ENCODE measurements at places on chromosomes 6 and 20. TPM values are rescaled to one million over a fixed set of nuclear protein-coding genes. Genes with fewer than 3 reads are reported as not detected.

Gene UBD
- 1.2 TPM for polyA plus RNA-seq

DNA sequence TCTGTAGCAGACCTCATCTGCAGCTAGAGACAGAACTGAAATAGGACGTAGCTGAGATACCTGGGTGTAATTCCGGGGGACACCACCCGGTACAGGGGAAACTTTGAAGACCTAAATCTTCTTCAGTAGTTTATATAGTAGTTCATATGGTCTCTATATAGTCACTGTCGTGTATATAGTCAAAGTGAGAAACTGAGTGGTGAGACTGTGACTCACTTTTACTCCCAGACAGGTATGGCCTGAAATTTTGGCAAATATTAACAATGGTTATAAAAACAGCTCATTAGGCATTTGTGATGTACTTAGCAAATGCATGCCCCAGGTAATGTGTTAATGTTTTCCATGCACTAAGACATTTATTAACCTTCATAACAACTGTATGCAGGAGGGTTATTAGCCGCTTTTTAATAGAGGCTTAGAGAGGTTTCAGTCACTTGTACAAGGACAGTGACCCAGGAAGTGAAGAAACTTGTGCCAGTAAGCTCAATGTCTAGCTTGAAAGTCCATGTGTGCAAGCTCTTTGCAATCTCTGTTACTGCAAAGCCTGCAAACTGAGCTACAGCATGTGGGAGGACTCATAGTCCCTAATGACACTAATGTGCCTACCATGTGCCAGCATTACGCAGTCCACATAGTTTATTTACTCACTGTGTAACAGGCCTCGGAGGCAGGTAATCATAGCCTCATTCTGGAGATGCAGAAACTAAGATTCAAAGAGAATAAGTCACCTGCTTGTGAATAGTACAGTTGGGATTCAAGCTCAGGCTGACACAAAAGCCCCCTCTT lies 165.4 kb upstream of the CHD6 start:
- DNase-seq: no peak

- DNase-seq: no peak
These were observed 511 bp upstream of the SLC35B2 start for GRCh38 chr6:44257753-44258324.

DNA sequence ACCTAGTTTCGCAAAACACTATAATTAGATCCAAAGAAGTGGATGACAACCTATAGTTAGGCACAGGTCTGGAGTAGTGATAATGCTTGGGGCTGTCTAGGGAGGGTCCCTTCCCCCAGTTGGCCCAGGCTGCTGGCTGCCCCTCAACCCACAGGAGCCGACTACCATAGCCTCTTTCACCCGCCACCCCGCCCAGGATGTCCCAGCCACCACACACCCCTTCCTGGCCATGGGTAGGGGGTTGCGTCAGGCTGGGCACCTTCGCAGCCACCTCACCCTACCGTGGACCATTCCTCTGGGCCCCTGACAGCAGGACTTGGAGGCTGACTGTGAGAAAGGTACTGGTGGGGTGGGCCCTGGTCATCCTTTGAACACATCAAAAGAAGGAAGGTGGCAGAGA lies 8.5 kb downstream of the TFEB start:
- no peak for DNase-seq

- DNase-seq: no peak
These were observed 402.8 kb upstream of the JAG1 start for GRCh38 chr20:11076434-11077105.

GRCh38 chr6:4693173-4693970 lies 82.8 kb upstream of the CDYL start:
- no peak for DNase-seq

DNA sequence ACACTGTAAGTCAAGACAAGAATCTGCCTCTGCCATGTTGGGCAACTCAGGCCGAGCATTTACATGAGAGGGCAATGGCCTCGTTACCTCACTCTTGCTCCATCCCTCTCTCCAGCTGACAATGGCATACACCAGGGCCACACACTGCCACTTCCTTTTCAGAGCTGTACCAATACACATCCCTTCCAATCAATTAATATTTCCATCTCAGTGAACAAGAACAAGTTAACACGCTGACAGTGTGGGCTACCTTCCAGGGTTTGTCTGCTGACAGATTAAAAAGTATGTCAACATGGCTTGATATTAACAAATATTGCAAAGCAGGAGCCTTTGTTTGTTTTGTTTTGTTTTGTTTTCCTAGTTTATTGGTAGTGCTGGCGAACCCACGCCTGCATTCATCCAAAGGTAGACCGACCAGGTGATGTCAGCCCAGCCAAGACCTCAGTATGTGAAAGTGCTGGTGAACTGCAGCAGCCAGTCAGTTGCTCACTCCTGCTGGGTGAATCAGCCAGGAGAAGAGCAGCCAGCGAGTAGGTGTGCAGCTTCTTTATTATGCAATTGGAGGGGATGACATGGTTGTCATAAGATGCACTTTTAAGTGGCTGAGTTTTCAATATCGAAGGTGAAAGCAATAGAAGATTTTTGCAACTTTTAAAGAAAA lies 487.3 kb upstream of the JARID2 start:
- DNase-seq: peak; percentile 55

DNA sequence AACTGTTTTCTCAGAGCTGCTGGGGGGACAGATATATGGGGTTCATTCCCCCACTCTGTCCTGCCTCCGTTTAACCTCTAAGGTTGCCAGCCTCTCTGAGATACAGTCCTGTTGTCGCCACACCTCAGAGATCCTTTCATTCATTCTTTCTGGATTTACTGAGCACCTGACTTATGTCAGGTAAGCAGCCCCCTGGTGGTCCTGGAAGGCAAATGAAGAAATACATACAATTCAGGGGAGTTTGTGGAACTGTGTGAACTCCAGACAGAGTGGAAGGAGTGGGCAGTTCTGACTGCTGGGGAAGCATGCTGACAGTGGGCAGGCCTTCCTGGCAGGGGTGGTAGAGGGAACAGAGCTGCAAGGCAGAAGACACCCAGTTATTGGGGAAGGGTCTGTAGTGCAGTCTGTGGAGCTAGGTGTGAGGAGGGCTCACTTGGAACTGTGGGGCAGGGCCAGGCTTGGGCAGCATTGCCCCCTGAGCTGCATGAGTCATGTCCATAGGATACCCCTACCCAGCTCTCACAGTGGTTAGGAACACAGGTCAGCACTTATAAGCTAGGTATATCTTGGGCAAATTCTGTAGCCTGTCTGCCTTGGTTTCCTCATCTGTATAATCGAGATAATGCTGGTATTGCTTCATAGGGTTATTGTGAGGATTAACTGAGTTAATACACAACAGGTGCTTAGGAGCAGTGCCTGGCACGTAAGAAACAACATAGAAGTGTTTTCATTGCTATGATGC lies 12.8 kb upstream of the SGK2 start:
- DNase-seq: no peak

Gene MYCT1
- polyA plus RNA-seq: not detected

DNA sequence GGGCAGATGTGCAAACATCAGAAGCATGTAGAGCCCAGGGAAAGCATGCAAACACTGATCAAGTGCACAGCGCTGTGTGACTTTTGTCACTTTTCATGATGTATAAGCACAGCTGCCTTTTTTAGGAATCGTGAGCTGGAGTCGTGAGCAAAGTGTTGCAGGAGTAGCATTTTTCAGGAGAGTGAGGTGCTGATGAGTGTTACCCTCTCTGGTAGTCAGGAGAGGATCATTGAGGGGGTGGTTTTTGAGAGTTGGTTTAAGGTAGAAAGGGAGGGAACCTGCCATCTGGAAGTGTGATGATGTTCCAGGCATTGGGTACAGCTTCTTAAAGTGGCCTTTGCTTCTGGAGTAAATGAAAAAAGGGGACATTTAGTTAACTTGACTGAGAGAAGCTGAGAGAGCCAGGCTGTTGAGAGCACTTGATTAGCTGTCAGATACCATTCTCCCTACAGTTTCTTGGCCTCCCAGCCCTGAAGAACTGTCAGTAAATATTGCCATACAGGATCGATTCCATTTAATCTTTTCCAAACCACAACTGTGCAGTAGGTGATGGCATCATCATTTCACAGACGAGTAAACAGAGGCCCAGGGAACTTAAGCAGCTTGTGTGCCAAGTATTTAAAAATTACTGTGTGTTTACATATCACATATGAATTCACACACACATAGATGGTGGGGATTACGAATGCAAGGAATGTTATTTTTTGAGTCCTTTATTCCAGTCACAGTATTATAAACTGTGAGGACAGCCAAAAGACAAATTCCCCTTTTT lies 28.9 kb downstream of the TPD52L1 start:
- no peak for DNase-seq

- no peak for DNase-seq
These were observed 163.3 kb downstream of the TAF4 start for GRCh38 chr20:61902221-61902869.

- DNase-seq: no peak
These were observed 2.4 kb upstream of the MICB start for GRCh38 chr6:31495580-31495979.

Gene ADGRF4
- polyA plus RNA-seq: 5.8 TPM

DNA sequence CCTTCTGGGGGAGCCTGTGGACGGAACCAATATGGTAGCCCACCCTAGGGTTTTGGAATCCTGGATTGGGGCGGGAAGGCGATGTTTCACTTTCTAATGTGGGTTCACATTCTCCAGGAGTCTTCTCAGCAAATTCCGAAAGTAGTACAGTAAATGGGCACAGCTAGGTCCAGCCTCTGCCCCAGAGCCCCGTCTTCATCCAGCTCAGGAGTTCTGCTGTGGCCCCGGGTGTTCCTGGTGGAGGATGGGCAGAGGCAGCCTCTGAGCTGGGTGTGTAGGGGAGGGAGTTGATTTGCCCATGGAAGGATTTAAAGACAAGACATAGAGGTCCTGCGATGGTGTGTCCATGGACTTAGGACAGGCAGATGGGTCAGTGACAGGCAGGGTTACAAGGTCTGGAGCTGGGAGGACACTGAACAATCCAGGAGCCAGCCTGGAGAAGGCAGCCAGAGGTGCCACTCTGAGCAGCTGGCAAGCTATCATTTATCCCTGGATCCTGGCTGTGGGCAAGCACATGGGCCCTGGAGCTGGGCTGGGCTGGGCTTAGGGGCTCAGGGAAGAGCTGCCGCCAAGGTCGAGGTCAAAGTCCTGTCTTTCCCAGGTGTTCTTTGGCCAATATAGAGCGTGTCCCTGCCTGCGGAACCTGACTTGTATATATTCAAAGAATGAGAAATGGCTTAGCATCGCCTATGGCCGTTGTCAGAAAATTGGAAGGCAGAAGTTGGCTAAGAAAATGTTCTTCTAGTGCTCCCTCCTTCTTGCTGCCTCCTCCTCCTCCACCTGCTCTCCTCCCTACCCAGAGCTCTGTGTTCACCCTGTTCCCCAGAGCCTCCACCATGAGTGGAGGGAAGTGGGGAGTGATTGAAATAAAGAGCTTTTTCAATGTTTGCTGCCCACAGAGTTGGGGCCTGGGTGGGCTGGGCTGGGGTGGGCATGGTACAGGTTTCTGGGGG lies 6.7 kb downstream of the CLPSL1 start:
- no peak for DNase-seq

Gene UBE2C
- polyA plus RNA-seq: 212 TPM

GRCh38 chr20:1555952-1556351 lies 1.6 kb downstream of the SIRPD start:
- no peak for DNase-seq

Gene DEFB132
- not detected for polyA plus RNA-seq

DNA sequence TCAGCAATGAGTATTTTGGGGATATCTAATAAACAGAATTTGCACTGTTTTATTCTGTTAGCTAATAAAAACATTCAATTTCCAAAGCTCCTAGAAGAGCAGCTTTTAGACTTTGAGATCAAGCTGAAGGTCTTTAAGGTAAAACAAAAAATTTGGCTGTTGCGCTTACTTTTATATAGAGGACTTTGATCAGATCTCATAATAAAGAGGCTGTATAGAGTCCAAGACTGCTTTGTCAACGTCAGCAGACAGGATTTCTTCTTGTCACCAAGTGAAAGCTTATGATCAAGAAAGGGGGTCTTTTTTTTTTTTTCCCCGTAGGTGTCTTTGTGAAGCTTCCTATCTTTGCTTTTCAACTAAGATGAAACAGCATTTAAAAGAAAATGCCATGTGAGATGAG lies 556.5 kb upstream of the SLC35B3 start:
- no peak for DNase-seq

DNA sequence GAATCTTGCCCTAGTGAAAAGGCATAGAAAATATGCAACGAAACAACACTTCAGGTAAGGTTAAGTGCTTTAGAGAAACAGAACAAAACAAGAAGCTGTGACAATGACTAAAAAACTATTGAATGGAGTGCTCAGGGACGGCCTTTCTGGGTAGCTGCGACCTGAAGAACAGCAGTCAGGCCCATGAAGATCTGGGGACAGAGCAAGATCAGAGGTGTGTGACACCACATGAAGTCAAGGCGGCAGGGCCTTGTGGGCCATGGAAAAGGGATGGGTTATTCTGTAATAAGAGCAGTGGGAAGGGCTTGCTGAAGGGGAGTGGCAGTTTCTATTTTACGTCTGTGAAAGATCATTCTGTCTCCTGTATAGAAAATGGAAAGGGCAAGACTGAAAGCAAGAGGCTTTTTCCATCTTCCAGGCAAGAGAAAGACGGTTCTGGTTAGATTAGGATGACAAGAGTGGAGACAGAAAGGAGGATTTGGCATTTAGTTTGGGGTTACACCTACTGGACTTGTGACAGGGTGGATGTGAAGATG lies 5.1 kb downstream of the UBE2V1 start:
- no peak for DNase-seq

Gene THEMIS
- polyA plus RNA-seq: not detected

Gene TOX2
- 7.2 TPM for polyA plus RNA-seq

DNA sequence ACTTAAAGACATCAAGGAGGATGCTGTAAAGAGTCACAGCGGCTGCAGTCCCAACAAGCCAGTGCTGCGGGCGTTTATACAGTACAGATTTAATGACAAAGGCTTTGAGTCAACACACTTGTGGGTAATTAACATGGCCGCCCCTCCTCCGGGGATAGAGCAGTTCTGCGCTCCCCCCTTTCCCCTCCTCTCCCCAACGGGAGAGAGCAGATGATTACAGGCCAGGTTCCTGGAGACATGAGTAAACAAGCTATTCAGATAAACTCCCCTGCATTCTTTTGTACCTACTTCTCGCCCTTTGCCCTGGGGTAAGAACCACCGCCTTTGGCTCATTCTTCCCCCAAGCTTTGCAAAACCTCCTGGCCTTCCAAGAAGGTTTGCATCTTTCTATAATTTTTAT lies 23.6 kb upstream of the FABP7 start:
- DNase-seq: no peak

- no peak for DNase-seq
These were observed 27.6 kb upstream of the IPCEF1 start for GRCh38 chr6:154384191-154384590.

DNA sequence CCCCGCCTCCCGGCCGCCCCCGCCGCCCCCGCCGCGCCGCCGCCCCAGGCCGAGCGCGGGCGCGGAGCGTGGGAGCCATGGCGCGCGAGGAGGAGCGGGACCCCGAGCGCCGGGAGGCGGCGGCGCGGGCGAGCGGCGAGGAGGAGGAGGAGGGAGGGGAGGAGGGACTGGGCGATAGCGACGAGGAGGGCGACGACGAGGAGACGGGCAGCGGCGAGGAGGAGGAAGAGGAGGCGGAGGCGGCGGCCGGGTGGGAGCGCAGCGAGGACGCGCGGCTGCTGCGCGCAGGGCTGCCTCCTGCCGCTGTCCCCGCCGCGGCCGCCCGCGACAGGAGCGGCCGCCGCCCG lies at the start of gene SLC24A3:
SLC24A3 (plus strand) TSS at position 174 of the 347 bp plus-strand sequence.
- no peak for DNase-seq
